Natural killer cell treated with Interleukin-12 subunit alpha and Interleukin-12 subunit beta and Interleukin-15 and Interleukin-18, amount 100 ng/mL, for 72 hours (primary cell): ENCODE measurements at places on chromosomes 3 and 15.

DNA sequence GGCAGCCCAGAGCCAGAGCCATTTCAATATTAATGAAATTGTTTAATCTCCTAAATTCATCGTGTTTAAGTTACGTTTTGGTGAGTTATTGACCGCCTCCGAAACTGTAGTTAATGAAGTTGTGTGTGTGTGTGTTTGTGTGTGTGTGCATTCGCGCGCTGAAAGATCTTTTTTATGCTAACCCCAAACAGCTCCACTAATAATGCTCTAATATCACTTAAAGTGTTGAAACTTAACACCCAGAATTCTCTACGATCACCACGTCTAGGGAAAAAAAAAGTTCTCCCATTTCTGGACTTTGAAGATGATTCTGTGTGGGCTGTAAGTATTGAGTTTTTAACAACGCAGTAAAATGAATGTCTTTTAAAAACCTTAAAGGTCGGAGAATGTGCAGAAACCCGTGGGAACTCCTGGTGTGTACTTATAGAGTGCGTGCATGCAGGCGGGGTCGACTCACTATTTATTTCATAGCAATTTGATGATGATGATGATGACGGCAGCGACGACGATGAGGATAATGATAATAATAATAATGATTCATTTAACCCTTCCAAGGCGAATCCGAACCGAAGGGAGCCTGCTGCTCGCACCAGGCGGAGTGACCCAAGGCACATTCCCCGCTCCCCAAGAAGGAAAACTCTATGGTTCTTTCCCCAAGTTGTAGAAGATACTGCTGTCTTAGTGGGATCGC is 1.4 kb upstream of the FOXB1 start:
- peaks cover 40% of the 10 kb centered on the region for H3K4me1 ChIP-seq
- no peak for DNase-seq
- peak overlapping the region; percentile 28 for H3K27ac ChIP-seq
- peaks cover 14% of the 10 kb centered on the region for H3K36me3 ChIP-seq

DNA sequence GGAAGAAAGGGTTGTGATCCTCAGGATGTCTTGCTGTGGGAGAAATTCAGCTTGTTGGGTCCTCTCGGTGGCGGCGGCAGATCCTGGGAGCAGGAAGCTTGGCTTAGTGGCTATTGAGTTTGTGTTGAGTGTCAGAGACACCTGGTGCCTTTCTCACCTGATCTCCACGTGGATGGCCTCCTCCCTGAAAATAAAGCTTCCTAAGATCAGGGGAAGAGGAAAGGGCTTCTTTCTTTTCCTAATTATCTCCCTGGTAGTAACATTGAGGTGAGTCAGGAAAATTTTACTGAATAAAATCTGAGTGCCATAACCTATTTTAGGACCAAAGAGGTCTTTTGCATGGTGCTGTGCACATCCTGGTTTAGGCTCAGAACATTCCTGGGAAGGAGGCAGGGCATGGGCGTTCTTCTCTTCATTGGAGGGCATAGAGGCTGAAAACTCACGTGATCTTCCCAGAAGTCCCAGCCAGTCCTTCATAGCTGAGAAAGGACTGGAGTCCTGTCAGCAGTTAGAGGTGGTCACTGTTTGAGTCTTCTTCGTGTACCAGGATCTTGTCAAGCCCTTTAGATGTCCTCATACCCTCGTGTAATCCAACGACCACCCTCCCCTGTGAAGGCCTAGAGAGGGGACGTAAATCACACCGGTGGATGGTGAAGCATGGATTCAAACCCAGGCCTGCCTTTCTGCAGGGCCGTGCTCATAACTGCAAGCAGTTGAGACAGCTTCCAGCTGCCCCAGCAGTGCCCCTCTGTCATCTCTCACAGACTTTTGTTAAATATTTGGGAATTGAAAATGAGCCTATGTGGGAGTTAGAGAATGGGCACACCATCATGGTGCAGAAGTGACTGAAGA is 1.1 kb downstream of the CMTM8 start:
- H3K4me1 ChIP-seq: peaks cover 9% of the 10 kb centered on the region
- H3K36me3 ChIP-seq: no peaks in the 10 kb centered on the region
- DNase-seq: no peak
- peaks cover 21% of the 10 kb centered on the region for H3K27me3 ChIP-seq

DNA sequence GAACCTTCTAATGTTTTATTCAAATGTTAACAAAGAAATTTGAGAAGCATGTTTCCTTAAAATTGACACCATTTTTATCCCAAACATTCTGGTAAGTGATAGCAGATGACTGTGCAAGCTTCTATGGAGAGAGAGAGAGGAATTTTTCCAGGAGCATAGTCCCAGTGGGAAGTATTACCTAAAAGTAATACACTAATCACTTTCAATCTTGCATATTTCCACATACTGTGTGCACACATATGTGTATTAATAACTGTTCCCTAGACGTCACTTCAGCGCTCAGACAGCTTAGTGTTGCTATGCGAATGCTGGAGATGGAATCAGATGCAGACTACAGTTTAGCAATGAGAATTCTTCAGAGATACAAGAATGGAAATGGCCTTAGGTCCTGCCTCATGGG is 424.3 kb upstream of the TPRG1 start:
- no peaks in the 10 kb centered on the region for H3K27me3 ChIP-seq
- H3K27ac ChIP-seq: no peak overlapping the region
- peaks cover 19% of the 10 kb centered on the region for H3K4me1 ChIP-seq
- DNase-seq: no peak

- DNase-seq: no peak
- no peaks in the 10 kb centered on the region for H3K27me3 ChIP-seq
- H3K4me3 ChIP-seq: peak overlapping the region; percentile 92
These were observed 35.2 kb downstream of the HMCES start for GRCh38 chr3:129313665-129314385.

DNA sequence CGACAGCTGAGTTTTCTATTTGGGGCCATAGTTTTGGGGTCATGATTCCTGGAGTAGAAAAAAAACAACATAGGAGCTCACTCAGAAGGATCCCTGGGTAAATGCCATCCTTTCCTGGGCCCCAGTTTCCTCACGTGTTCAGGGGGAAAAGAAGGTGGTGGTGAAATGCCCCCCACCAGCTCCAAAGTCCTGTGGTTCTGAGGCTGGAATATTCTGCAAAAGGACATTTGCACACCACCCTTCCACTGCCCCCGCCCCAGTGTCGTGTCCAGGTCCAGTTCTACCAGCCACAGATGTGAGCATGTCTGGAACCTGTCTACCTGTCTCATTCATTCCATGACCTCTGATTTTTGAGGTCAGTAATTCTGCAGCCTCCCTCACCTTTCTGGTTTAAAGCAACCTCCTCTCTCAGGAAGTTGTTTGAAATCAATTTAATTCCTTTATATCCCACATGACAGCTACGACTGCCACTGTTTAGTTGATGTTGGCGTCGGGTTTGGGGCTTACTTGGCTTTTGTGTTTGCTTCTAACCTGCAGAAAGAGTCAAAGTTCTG is 82.1 kb downstream of the SMAD3 start:
- H3K4me1 ChIP-seq: peaks cover 61% of the 10 kb centered on the region
- H3K27me3 ChIP-seq: no peaks in the 10 kb centered on the region
- no peak overlapping the region for H3K4me3 ChIP-seq
- H3K36me3 ChIP-seq: no peaks in the 10 kb centered on the region
- peak overlapping the region; percentile 79 for H3K27ac ChIP-seq
- DNase-seq: no peak

GRCh38 chr15:52481915-52482314 is 46.8 kb downstream of the MYO5A start:
- no peak for DNase-seq
- peak overlapping the region; percentile 63 for H3K4me3 ChIP-seq
- no peaks in the 10 kb centered on the region for H3K27me3 ChIP-seq
- H3K4me1 ChIP-seq: peaks cover 57% of the 10 kb centered on the region

- H3K4me3 ChIP-seq: no peak overlapping the region
- H3K27me3 ChIP-seq: no peaks in the 10 kb centered on the region
- H3K4me1 ChIP-seq: no peaks in the 10 kb centered on the region
- no peaks in the 10 kb centered on the region for H3K36me3 ChIP-seq
These were observed 287.5 kb downstream of the MAGI1 start for GRCh38 chr3:65751123-65751700.

- peaks cover 42% of the 10 kb centered on the region for H3K27me3 ChIP-seq
- H3K36me3 ChIP-seq: no peaks in the 10 kb centered on the region
- H3K4me3 ChIP-seq: no peak overlapping the region
- no peaks in the 10 kb centered on the region for H3K4me1 ChIP-seq
- DNase-seq: no peak
These were observed 69.6 kb downstream of the CGNL1 start for GRCh38 chr15:57445872-57446271.

DNA sequence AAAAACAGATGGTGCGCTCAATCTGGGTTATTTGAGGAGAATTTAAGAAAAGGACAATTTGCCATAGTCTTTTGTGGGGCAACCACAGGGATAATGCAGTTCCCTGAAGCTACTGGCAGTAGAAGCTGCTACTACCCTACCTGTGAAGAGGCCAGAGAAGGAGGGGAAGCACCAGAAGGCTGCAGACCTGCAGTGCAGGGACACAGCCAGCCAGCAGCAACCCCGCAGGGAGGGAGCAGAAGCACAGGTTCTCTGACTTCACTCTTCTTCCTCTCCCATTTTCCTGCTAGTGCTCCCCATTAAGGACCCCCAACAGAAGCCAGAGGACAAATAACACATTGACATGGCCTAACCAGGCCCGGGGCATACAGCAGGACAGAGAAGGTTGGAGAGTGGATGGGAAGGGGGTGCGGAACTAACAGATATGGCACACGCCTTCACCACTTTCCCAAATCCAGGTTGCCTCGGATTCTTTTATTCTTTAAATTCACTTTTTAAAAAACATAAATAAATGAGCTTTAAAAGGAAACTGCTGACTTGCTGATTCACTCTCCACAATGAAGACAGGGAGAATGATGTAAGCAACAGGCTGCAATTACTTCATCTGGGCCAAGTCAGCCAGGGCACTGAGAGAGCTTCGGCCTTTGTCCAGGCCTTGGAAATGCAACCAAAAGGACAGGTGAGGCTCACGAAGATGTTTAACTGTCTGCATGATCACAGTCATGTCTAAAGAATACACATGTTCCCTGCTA is 30.1 kb downstream of the POPDC2 start:
- no peak overlapping the region for H3K4me3 ChIP-seq
- no peaks in the 10 kb centered on the region for H3K36me3 ChIP-seq
- no peak overlapping the region for H3K27ac ChIP-seq
- H3K27me3 ChIP-seq: no peaks in the 10 kb centered on the region

DNA sequence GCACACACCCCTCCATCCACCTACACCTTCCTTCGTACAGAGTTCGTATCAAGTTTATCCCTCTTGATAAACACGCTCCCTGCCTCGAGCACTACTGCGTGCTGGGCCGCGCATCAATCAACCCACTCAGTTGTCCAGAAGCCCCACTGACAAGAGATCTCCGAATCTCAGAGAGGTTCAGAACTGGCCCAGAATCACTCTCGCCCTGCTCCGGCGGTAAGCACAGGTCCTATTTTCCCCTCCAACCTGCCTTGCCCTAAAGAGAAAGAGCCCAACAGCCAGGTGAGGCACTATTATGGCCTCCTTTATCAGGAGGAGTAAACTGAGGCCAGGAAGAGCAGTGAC is 494 bp upstream of the NISCH start:
- H3K27ac ChIP-seq: peak overlapping the region; percentile 95
- peaks cover 47% of the 10 kb centered on the region for H3K4me1 ChIP-seq
- H3K27me3 ChIP-seq: no peaks in the 10 kb centered on the region
- H3K36me3 ChIP-seq: no peaks in the 10 kb centered on the region
- DNase-seq: peak; percentile 35

DNA sequence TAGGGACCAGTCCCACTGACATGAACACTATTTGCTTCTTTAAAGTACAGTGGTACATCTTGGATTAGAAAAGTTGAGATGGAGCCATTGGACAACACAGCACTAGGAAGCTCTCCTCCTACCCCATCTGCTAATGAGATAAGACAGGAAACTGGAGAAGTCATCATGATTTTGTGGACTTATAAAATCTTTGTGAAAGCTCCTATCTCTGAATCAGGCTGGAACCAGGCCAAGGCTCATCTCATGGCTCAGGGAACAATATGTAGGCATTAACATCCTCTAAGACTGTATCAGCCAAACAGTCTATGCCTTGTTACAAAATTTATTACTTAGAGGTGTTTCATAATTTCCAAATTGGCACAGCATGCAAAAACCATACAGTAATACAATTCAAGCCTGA is 84.1 kb downstream of the BOC start:
- H3K4me1 ChIP-seq: no peaks in the 10 kb centered on the region
- no peaks in the 10 kb centered on the region for H3K36me3 ChIP-seq
- H3K27me3 ChIP-seq: no peaks in the 10 kb centered on the region
- no peak overlapping the region for H3K27ac ChIP-seq
- no peak for DNase-seq

DNA sequence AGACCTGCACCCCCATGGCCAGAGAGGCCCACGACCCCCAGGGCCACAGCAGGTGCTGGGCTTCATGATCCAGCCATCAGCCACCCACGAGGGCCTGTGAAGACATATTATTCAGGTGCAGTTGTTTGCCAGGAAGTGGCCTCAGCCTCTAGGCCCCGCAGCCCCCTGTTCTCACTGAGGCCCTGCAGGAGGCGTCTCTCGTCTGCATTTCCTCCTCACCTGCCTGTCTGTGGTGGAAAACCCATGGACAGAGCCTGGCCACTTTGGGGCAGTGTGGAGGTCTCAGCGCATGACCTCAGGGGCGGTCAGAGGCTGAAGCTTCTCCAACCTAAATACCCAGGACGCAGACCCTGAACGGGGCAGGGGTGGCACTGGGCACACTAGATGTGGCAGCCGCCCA is 18.6 kb downstream of the UROC1 start:
- DNase-seq: no peak
- H3K27me3 ChIP-seq: no peaks in the 10 kb centered on the region
- H3K27ac ChIP-seq: no peak overlapping the region

- no peaks in the 10 kb centered on the region for H3K36me3 ChIP-seq
- H3K4me1 ChIP-seq: peaks cover 6% of the 10 kb centered on the region
- H3K4me3 ChIP-seq: no peak overlapping the region
- no peaks in the 10 kb centered on the region for H3K27me3 ChIP-seq
- H3K27ac ChIP-seq: no peak overlapping the region
These were observed 6.8 kb downstream of the SERPINI1 start for GRCh38 chr3:167742338-167742737.

- peaks cover 4% of the 10 kb centered on the region for H3K4me1 ChIP-seq
- no peak overlapping the region for H3K27ac ChIP-seq
- H3K36me3 ChIP-seq: peaks cover 4% of the 10 kb centered on the region
- no peak overlapping the region for H3K4me3 ChIP-seq
- DNase-seq: no peak
These were observed 15.6 kb upstream of the GYG1 start for GRCh38 chr3:148975696-148976095.

- no peak overlapping the region for H3K4me3 ChIP-seq
- no peaks in the 10 kb centered on the region for H3K36me3 ChIP-seq
- H3K4me1 ChIP-seq: no peaks in the 10 kb centered on the region
These were observed 49.4 kb upstream of the SYNPR start for GRCh38 chr3:63228677-63229076.

- H3K4me1 ChIP-seq: peaks cover 57% of the 10 kb centered on the region
- DNase-seq: no peak
- no peaks in the 10 kb centered on the region for H3K27me3 ChIP-seq
- peak overlapping the region; percentile 92 for H3K27ac ChIP-seq
- H3K4me3 ChIP-seq: no peak overlapping the region
These were observed 3.9 kb upstream of the FURIN start for GRCh38 chr15:90864507-90864906.

- no peak for DNase-seq
- no peak overlapping the region for H3K4me3 ChIP-seq
- H3K27me3 ChIP-seq: no peaks in the 10 kb centered on the region
These were observed 61.7 kb downstream of the TFDP2 start for GRCh38 chr3:142087676-142088075.
